ENCODE measurements at places on chromosomes 4 and X.

- DNase-seq = peak; percentile 11
Observed at GRCh38 chrX:8971116-8971515, 62.8 kb downstream of the FAM9B start.

GRCh38 chr4:57109847-57110639 is at the start of gene IGFBP7:
IGFBP7 (minus strand) TSS chr4:57110385; CDS start chr4:57110351, 34 bp downstream.
- DNase-seq = no peak

- no peak for DNase-seq
Observed at GRCh38 chr4:64642936-64643335, 233.7 kb upstream of the TECRL start.

GRCh38 chrX:55008571-55009358 is 8.6 kb downstream of the APEX2 start:
- no peak for DNase-seq

DNA sequence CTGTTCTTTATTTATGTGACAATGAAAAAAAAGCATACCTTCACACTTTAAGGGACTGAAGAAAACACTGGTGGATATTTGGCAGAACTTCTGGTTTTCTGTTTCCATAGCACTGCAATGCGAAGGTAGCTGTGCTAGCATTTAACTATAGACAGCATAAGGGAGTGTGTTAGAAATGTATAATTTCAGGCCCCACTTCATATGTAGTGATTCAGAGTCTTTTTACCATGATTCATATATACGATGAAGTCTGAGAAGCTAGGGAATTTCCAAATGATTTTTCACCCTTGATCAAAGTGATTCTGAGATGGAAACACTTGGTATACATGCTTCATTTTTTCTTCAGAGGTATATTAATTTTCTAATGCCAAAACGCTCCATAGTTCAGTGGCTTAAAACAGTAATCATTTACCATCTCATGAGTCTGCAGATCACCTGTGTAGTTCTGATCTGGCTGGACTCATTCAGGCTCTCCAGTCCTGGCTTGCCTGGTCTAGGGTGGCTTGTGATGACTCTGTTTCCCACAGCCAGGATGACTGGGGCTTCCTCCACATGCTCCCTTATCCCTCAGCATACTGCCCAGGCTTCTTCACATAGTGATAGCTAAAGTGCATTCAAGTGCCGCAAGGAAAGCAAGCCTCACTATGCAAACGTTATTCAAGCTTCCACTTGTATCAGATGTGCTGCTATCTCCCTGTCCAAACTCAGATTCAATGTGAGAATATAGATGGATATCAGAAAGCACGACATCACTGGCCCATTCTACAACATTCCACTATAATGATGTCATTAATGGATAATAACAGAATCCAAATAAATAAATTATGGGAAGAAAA is 790.1 kb downstream of the TECRL start:
- DNase-seq = no peak

- no peak for DNase-seq
Observed at GRCh38 chr4:176921256-176921655, 128.5 kb upstream of the VEGFC start.

- DNase-seq = no peak
Observed at GRCh38 chrX:111483881-111484280, 27.6 kb upstream of the SERTM2 start.

- no peak for DNase-seq
Observed at GRCh38 chr4:180156684-180157083, 2086.5 kb upstream of the TENM3 start.

- no peak for DNase-seq
Observed at GRCh38 chr4:184475096-184475461, 729 bp upstream of the IRF2 start.

GRCh38 chr4:169219440-169219839 is 51.3 kb downstream of the SH3RF1 start:
- DNase-seq = no peak

DNA sequence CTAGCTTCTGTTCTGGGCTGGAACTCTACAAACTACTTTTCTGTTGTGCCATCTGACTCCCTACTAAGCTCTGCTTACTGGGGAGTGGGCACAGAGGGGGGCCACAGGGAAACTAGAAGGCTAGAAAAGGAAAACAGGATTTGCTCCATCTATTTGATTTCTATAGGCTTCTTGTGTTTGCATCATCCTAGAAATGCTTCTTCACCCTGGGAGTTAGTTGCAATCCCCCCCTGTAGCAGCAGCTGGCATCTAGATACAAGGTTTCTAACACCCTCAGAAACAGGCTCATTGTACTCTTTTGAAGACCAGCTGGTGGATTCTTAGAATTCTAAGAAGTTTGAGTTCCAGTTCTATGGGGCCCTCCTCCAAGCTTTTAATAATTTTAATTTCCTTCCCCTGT is 213.4 kb downstream of the TMA16 start:
- no peak for DNase-seq

DNA sequence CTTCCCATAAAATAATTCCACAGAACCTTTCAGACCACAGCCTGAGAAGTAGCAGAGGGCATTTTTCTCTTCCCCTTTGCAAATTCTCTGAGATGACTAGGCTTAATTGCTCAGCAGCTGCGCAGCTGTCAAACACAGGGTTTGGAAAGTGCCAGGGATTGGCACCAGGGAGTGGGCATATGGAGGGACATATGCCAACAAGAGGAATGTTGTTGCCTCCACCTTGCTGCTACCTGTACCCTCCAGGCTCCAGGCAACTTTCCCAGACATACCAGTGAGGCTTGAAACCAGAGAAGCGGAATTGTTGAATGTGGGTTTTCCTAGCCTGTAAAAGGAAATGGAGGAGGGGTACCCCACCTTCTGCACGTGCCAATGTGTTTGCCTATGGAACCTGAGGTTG is 256.2 kb upstream of the GPR101 start:
- no peak for DNase-seq

- no peak for DNase-seq
Observed at GRCh38 chrX:154660541-154660940, 7.2 kb upstream of the CTAG2 start.

DNA sequence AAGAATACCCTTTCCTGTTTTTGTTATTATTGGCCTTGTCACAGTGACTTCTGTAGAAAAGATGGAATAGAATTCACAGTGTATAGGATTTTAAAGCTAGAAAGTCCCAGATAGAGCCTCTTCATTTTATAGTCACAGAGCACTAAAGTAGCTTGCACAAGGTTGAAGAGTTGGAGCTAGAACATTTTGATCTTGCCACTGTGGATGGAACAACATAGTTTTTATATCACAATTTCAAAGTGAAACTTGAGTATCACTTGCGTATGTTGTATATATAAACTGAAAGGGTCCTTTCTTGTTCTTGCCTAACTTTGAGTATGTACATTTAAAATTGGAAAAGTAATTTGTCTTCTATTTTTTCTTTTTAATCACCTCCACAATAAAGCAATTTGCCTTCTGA is 2.7 kb downstream of the USO1 start:
- no peak for DNase-seq

DNA sequence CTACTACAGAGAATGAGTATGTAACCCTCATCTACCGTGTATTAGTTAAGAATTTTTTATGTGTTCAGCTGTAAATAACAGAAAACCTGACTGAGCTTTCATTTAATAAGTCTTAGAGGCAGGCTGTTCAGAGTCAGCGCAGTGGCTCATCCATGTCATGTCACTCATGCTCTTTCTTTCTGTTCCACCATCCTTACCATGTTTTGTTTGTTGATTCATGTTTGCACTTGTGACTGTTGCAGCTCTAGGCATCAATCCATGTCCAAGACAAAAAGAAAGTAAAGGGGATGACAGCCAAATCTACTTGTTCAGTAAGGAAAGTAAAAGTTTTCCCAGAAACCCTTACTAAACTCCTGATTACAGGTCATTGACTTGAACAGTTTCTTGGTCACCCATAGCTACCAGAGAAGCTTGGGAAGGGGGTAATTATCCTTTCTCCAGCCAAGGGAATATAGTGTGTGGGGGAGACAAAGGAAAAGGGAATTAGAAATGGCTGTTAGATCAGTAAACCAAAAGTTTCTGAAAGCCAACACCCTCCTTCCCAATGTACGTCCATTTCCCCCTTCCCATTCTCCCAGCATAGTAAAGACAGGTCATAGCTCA is 9.0 kb downstream of the ART3 start:
- DNase-seq = no peak

- DNase-seq = no peak
Observed at GRCh38 chrX:637660-638481, 7.3 kb downstream of the SHOX start.

- DNase-seq = no peak
Observed at GRCh38 chr4:24793219-24794005, 2.0 kb upstream of the SOD3 start.

Measured in brain pericyte (primary cell).